ENCODE measurements at places on chromosomes 2 and 18.
A peak's percentile ranks its signal among the peaks of the same experiment; 100 is the strongest.

- no peak for DNase-seq
Observed at GRCh38 chr18:11785444-11786055, 65.7 kb upstream of the CHMP1B start.

DNA sequence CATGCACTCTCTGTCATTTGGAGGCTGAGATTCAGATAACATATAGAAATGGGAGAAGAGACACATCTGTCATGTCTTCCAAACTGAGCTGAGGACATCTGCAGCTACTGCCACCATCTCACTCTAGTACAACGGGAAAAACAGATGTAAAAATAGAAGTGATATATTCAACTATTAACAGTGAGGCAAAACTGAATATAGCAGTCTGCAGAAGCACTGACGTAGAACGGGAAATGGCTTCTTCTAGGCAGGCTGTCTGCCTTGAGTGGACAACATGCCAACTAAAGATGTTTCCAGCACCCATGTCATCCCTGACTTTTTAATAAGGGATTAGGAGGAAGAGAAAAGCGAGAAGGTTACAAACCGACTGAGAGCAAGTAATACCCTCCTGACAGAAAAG, 51.6 kb downstream of the MRPL33 start:
- DNase-seq = no peak

GRCh38 chr2:129396980-129397599, 582.4 kb upstream of the RAB6C start:
- DNase-seq = peak; percentile 16

DNA sequence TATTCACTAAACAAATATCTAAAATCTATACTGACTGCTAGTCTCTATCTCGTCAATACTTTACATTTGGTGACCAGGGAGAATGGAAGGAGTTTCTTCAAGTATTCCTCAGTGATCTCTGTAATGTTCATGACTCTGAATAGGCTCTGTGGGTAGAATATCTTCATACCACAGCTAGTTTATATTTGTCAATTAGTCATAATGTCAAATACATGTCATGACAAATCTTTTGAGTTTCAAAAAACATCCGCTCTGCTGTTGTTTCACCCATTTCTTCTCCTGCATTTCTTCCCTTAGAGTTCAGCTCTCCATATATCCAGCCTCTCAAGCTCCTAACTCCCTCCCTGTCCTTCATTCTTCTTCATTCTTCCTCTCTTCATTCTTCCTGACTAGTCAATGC, 206.5 kb upstream of the FANCL start:
- DNase-seq = no peak

DNA sequence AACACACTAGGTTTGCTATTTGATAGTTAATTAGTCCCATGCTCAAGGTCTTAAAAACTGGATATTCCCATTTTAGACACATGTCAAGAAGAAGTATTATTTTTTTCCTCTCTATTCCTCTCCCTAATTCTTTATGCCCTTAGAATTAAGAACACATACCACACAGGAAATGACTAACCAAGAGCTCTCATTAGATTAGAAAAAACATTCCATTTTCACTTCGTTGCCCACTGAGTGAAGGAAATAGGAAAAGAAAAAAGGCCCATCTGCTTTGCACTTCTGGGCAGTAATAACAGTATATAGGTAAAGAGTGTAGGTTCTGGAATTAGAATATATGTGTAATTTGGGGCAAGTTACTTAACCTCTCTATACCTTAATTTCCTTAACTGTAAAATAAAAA, 26.9 kb downstream of the ACADL start:
- no peak for DNase-seq

DNA sequence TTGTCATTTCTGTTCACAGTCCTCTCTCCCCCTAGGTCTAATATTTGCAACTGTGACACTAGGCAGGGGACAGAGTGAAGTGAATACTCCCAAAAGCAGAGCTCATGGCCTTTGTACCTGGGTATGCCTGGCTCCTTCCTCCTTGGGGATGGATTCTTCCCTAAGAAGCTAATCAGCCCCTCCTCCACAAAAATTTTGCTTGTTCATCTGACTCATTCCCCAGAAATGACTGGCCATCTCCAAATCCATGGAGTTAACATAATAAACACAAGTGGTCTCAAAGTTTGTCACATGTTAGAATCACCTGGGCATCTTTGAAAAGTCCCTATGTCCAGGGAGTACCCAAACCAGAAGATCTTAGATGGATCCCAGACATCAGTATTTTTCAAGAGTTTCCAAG, 65.3 kb downstream of the SUCLG1 start:
- DNase-seq = no peak

DNA sequence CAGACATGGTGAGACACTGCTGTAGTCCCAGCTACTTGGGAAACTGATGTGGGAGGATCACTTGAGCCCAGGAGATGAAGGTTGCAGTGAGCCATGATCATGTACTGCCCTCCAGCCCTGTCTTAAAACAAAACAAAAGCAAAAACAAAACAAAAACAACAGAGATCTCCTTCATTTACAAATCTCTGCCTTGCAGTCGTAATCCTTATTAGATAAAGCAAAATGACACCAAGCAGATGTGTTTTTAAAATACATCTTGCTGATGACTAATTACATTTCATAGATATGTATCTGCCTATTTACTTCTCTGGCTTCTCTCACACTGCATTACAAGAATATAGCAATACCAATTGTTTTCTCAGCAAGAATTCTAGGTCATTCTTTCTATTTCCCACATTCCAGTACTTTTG, 22.8 kb downstream of the NFE2L2 start:
- no peak for DNase-seq

DNA sequence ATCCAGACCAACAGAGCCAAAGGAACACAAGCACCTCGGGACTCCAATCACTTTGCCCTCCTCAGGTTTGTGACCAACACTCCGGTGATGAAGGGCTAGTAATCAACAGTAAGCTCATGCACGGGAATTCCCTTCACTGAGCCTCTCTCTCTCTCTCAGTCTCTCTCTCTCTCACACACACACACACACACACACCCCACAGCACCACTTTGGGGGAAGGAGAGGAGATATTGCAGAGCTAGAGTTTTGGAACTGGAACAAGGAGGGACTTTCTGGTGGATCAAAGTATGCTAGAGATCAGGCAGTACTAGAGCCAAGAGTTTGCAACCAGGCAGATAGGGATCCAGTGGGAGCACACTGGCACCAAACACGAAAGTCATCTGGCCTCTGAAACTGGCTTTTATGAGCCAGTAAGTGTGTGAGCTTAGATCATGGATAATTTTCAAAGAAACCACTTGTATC, 98.7 kb downstream of the ANKRD44 start:
- DNase-seq = peak; percentile 43

DNA sequence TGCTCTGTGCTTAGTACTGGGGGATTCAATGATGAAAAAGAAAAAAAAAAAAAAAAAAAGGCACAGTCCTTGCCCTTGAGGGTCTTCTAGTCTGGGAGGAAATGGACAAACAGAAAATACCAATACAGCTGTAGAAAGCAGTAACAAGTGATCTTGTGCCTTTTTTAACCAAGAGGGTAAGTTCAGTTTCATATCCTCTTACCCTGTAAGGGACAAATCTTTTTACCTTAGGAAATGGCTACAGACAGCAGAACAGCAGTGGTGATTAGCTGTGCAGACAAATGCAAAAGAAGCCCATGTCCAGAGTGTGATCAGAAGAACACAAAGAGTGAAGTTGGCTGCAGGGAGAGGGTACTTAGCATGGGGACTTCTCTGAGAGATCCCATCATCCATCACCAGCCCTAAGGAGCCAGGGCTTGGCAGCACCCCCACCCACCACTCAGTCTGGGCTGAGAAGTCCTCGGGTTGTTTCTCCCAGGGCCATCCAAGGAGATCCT, 102.9 kb downstream of the ALPK2 start:
- DNase-seq = no peak

DNA sequence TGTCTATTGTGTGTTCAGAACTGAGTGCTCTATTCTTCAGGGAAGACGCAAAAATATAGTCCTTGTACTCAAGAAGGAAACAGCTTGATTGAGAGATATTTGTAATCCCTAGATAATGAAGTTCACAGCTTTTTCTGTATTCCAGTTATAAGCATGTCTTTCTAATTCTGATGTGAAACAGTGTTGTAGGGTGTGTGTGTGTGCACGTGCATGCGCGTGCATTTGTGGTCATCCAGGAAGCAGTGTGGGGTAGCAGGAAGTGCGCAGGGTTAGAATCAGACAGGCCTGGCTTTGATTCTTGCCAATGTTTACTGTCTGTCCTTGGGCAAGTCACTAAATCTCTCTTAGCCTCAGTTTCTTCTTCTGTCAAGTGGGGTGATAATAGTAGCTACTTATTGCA, 87.9 kb downstream of the NPAS2 start:
- no peak for DNase-seq

DNA sequence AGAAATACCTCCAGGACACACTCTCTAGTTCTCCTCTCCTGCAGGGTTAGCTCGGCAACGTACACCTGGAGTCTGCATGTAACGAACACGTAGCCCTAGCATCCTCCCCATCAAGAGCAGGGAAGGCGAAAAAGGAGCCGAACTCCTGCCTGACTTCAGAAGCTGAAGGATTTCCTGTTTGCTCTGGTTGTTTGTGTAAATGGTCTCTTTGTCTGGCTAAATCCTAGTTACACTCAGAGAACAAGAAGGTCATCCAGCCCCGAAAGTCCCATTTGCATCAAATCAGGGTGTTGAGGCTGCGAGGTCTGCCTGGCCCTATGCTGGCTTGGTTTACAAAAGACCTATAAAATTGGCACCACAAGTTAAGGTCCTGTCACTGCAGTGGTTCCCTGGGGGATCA, 66.4 kb upstream of the POMC start:
- no peak for DNase-seq

DNA sequence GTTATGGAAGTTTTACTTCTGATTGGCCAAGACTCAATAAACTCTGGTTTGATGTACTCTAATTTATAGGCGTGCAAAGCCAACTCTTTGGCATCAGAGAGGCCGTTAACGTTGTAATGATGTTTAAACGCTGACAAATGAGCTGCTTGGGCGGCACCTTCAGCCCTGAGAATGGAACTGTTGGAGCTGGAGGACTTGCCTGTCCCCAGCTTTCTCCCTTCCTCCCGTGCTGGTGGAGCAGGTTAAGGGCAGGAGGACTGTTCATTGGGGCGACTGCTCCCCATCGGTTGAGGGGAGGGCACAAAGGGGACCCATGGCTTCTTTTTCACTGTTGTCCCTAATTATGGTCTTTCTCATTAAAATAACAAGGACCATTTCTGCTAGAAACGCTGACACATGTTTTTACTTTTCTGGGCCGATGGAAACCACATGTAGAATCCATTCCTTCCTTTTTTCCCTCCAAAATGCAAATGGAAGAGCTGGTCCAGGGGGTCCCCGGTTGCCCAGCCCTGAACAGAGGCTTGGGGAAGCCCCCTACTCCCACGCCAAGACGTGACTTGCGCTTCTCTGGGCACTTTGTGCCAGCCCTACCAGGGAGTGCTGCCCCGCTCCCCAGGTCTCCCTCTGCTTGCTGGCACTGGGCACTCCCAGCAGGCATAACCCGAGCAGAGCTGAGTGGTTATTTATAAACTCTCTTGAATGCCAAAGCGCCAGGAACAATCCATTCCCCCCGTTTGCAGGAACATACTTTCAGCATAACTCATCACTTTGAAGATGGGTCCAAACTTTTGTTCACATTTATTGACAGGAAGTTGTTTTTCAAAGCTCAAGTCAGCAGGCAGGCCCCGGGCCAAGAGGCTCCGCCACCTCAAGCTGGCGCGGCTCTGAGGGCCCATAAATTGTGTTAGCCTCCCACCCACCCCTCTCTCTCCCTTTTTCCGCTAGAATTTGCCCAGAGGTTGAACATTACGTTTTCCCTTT, 170.1 kb downstream of the ASB1 start:
- no peak for DNase-seq

GRCh38 chr2:168180914-168181313, 66.5 kb downstream of the STK39 start:
- no peak for DNase-seq

- DNase-seq = no peak
Observed at GRCh38 chr2:180291552-180292421, 284.7 kb upstream of the CWC22 start.

DNA sequence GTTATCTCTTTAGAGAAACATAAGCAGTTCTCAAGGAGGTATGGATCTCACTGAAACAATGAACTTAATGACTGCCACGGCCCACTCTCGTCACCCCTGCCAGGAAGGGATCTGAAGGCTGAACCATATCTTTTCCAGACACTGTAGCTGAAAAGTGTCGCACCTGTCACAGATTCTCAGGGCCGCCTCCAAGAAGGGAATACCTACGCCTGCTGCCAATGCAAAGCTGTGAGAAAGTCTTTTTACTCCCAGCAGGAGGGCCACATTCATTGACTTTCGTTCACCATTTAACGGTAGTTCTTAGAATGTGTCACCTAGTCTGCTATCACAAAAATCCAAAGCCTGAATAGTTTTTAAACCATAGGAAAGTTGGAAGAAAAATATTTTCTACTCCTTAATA, 66.7 kb upstream of the SH3BP4 start:
- DNase-seq = no peak

DNA sequence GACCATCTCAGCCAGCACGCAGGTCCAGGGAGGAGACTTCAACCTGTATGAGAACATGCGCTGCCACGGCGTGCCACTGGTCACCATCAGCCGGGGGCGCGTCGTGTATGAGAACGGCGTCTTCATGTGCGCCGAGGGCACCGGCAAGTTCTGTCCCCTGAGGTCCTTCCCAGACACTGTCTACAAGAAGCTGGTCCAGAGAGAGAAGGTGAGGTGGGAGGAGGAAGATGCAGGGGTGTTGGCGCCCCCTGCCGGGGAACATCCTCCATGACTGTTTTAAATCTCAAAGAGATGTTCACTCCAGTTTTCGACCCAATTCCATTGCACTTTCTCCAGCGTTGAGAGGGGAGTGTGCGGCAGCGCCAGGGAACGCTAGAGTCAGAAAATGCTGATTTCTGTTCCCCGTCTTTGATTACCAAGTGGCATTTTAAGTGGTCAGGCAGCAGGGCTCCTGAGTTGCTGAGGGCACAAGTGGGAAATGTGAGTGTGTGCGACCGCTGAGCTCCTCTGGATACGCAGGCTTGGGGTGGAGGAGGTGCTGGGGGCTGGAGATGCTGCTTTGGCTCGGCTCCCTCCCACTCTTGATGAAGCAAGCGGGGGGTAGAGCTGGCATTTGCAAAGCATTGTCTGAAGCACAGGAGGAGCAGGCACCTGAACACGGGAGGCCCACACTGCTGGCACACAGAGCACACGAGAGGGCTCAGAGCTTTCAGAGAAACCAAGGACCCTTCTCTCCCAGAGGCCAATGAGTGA, 27.7 kb upstream of the MAPRE3 start:
- peak; percentile 57 for DNase-seq

GRCh38 chr2:53484531-53484930, 283.1 kb upstream of the CHAC2 start:
- DNase-seq = peak; percentile 35

GRCh38 chr2:208490492-208490891, 83.9 kb downstream of the PTH2R start:
- DNase-seq = no peak

GRCh38 chr2:19114754-19115231, 243.6 kb downstream of the OSR1 start:
- no peak for DNase-seq
